ENCODE measurements at places on chromosomes 5 and 9.

DNA sequence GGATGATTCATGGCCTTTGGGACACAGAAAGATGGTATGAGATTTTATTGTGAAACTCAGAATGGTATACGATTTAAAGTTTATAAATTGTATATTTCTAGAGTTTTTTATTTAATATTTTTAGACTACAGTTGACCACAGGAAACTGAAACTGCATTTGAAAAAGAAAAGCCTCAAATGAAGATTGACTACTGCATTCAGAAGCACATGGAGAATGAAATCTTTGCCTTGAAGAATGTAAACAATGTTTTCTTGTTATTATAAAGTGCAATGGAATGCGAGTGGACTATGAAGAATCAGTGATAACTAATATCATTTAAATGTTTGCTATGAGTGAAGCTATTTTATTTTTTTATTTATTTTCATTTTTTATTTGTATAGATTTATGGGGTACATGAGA, 169.1 kb upstream of the CDH18 start:
- no peak for DNase-seq

DNA sequence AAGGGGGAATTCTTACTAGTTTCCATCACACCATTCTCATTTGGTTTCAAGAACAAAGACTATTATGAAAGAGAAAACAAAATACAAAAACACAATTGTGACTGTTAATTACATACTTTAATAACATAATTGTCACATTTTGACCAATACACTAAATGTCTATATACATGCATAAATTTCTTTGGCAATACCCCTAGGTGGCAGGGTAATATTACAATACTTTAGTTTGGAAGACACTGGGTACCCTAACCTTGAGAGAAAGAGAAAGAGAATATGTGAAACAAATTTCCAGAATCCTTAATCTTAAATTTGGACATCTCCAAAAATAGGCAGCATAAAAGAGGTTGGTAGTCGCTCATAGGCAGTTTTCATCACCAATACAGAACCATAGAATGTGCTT, 619.6 kb upstream of the ADAMTS16 start:
- no peak for DNase-seq

DNA sequence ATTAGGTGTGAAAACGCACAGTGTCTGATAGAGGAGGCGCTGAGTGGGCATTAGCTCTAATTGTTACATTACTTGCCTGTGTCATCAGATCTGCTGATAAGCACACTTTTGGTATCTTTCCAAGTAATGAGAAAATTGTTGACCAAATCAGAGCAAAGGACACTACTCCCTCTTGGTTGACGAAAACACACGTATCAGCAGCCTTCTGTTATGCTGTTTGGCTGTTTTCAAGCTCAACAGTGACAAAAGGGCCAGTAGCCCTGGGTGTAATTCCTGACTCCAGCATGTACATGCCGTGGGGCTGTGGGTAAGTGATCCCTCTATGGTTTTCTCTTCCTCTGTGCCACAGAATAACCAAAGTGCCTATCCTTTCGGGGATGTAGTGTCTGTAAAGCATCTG, 151.4 kb downstream of the AUH start:
- no peak for DNase-seq

DNA sequence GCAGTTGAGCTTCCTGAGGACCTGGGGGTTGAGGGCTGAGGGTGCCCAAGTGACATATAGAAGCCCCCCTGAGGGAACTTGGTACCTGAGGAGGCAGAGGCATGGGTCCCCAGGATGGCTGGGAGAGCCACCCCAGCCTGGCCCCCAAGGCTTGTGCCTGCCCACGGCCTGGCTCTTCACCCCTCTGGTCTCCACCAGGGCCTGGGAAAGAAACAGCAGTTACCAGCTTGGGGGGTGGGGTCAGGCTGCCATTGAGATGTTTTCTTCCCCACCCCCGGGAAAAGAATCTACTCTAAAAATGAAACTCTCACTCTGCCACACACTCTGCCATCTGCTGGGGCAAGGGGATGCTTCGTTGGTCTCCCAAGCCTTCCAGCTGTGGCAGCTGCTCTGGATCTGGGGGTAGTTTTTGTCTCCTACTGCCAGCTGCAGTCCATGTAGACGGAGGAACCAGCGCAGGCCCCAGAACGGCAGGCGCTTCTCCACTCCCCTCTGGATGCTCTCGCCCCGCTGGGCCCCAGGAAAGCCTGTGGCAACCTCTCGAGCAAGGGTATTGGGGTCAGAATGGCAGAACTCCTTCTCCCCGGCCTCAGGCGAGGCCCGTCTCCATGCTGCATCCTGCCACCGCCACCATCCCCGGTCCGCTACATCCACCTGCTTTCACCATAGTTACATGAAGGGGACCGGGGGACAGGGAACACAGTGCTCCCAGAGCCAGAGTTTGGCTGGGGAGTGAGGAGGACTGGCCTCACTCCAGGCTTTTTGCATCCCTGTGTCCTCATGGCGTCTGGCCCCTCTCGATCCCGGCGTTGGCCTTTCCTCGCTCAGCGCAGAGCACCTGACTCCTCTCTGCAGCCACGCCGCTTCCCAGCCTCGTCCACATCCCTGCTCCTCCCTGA, 123.5 kb downstream of the DAB2IP start:
- DNase-seq, result no peak

- no peak for DNase-seq
Observed at GRCh38 chr5:180739271-180739670, 587 bp downstream of the OR2Y1 start.

DNA sequence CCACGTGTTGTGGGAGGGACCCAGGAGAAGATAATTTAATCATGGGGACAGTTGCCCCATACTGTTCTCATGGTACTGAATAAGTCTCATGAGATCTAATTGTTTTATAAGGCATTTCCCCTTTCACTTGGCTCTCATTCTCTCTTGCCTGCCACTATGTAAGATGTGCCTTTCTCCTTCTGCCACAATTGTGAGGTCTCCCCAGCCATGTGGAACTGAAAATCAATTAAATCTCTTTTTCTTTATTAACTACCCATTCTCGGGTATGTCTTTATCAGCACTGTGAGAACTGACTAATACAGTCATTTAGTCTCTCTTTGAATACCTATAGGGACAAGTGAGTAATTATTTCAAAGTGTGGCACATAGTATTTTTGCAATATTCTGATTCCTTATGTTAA, 269.2 kb upstream of the SMARCA2 start:
- no peak for DNase-seq

- DNase-seq, result no peak
Observed at GRCh38 chr9:122551371-122551770, 1.5 kb upstream of the OR1N2 start.

GRCh38 chr9:76756268-76756640, 8.0 kb upstream of the PCA3 start:
- no peak for DNase-seq

GRCh38 chr9:111250875-111251842, 78.9 kb downstream of the OR2K2 start:
- no peak for DNase-seq

DNA sequence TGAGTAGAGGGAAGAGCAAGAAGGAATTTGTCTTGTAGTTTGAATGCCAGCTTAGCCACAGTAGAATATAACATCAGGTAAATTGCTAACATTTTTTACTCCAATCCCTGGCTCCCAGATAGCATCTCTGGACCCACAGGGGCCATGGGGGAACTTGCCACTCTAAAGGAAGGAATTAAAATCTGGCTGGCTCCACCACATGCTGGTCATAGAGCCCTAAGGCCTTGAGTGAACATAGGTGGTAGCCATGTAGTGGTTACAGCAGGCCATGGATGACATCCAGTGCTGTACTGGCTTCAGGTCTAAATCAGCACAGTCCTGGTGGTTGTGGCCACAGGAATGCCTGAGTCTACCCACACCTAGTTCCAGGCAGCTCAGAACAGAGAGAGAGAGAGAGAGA, 109.9 kb upstream of the RGMB start:
- DNase-seq, result no peak

DNA sequence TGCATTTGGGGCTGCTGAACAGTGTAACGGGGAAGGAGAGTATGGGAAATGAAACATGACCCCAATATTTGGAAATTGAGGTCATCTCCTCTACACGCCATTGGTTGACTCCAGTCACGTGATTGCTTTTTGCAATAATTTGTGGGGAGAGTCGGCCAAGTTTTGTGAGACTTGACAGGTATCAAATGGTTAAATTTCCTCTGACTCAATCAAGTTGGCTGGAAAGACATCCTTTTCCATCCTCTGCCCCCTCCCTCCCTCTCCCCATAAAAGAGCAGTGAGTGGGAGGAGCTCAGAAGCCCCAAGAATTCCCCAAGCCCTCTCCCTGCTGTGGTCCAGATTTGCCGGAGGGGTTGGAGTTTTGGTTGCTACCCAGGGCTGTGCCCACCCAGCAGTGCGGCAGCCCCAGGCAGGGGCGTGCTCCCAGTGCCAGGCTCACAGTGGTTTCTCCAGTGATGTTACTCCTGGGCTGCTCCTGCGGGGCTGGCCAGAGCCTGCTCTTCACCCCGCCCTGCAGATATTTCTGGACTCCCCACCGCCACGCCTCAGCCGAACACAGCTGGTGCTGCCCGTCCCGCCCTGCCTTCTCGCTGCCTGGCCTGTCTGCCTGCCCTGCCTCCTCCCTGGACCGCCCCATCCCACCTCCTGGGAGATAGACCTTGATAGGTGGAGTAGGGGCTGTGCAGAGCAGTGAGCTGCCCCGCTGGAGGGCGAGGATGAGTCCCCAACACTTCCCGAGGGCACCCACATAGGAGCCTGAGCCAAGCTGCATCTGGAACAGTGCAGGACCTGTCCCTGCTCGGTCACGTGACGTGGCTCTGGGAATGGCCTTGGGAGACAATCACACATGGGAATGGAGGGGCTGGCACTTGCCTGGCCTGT, 3.4 kb downstream of the COL5A1 start:
- no peak for DNase-seq

- DNase-seq, result no peak
Observed at GRCh38 chr5:93580927-93581445, at the start of gene NR2F1-AS1. Gene NR2F1-AS1 (minus strand): TSS chr5:93581219.

DNA sequence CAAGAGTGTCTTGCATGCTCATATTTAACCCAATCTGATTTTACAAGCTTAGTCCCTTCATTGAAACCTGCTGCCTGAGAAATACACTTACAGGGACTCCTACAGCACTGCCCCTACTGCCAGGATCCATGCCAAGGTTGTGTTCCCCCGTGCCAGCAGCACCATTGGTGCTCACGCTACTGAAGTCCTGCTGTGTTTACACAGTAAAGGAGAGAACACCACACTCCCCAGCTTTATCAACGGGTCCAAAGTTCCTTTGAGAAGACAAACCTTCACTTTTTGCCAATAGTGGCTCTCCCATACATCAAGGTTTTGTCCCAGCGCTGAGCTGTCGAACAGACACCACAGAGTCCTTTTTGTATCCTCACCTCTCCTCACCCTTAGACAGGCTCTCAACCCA, 155.1 kb upstream of the WWC1 start:
- no peak for DNase-seq

DNA sequence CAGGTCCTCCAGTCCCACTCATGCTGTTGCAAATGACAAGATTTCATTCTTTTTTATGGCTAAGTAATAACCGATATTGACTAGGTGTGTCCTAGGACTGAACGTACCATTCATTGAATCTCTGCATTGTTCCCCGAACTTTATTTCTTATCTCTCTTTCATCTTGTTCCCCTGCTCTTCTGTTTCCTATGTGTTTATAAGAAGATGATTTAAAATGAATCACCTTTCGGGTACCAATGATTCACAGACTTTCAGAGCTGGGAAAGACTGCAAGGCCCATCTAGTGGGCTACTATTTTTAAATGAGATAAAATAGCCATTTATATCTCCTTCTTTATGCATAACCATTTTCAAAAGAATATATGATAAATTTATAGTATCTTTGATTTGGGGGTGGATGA, 133.0 kb downstream of the CDH18 start:
- DNase-seq, result no peak

Measured in NCI-H1417 treated with DMSO at 0.1 percent for 48 hours (cell line).